MCF 10A (cell line): ENCODE measurements at places on chromosomes 12 and 14. TPM values are rescaled to one million over a fixed set of nuclear protein-coding genes. Genes with fewer than 3 reads are reported as not detected.

Gene OR4K17
- not detected in 2 replicates for total RNA-seq

Gene PRPF39
- 36.7 and 41.4 TPM in 2 replicates for total RNA-seq

Gene PCED1B
- 5.1 and 9.6 TPM in 2 replicates for total RNA-seq

Gene AKAP6
- total RNA-seq, result 2.3 and 3.6 TPM in 2 replicates

Gene CFL2
- 39.7 and 53.7 TPM in 2 replicates for total RNA-seq

Gene CLEC2B
- total RNA-seq, result 1.8 and 2.2 TPM in 2 replicates

Gene INHBE
- 2.1 and 5.0 TPM in 2 replicates for total RNA-seq

Gene ARMH4
- not detected in 2 replicates for total RNA-seq

Gene ARHGDIB
- 2.3 and 7.7 TPM in 2 replicates for total RNA-seq

Gene ARHGEF25
- total RNA-seq, result 0.37 and 0.83 TPM in 2 replicates

Gene MRPL52
- total RNA-seq, result 172 and 186 TPM in 2 replicates

Gene ANKRD9
- 8.4 and 10.2 TPM in 2 replicates for total RNA-seq

Gene DENR
- 87.9 and 104 TPM in 2 replicates for total RNA-seq

Gene NPAS3
- 0.35 and 0.79 TPM in 2 replicates for total RNA-seq

Gene C12orf50
- total RNA-seq, result 0.29 TPM in 1 of 2 replicates, not detected in the other

Gene PAH
- total RNA-seq, result not detected in 2 replicates
